ENCODE measurements at places on chromosomes 5 and 9. TPM values are rescaled to one million over a fixed set of nuclear protein-coding genes. Genes with fewer than 3 reads are reported as not detected.

RASGEF1C gene
- not detected for polyA plus RNA-seq

RAPGEF6 gene
- 1.2 TPM for polyA plus RNA-seq

FAM78A gene
- polyA plus RNA-seq = 0.70 TPM

NHP2 gene
- 208 TPM for polyA plus RNA-seq

UTP15 gene
- polyA plus RNA-seq = 3.3 TPM

TEX48 gene
- polyA plus RNA-seq = not detected

GNG10 gene
- 15.0 TPM for polyA plus RNA-seq

ZBTB26 gene
- 2.2 TPM for polyA plus RNA-seq

RBM27 gene
- 6.9 TPM for polyA plus RNA-seq

All from adipose tissue (tissue), 3 donors.